ENCODE measurements at places on chromosomes 5 and 9. TPM values are rescaled to one million over a fixed set of nuclear protein-coding genes. Genes with fewer than 3 reads are reported as not detected.
A peak's percentile ranks its signal among the peaks of the same experiment; 100 is the strongest.

GRM6 gene
- total RNA-seq = not detected

OR13C4 gene
- not detected for total RNA-seq

ACSL6 gene
- 0.26 TPM for total RNA-seq

DNA sequence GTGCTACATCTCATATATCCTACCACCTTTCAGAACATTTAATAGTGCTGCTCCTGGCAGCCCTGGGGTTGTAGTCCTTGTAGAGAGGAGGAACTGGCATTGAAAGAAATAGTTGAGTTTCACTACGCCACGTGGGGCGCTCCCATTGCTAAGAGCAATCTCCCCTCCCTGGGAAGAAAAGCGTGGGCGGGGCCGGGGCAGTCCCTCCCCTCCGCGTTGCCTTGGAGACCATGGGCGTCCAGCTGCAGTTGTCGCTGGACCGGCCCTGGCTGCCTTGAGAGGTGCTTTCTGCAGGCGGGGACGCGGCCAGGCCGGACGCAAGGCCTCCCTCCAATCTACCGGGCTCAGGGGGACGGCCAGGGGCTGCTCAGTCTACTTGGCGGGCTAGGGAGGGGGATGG, 368 bp upstream of the CCDC180 start:
- DNase-seq = peak; percentile 67
- no peaks in the 10 kb centered on the region for H3K4me1 ChIP-seq
- no peak overlapping the region for H3K27ac ChIP-seq
- no peaks in the 10 kb centered on the region for H3K36me3 ChIP-seq
- peak overlapping the region; percentile 47 for H3K4me3 ChIP-seq

DNA sequence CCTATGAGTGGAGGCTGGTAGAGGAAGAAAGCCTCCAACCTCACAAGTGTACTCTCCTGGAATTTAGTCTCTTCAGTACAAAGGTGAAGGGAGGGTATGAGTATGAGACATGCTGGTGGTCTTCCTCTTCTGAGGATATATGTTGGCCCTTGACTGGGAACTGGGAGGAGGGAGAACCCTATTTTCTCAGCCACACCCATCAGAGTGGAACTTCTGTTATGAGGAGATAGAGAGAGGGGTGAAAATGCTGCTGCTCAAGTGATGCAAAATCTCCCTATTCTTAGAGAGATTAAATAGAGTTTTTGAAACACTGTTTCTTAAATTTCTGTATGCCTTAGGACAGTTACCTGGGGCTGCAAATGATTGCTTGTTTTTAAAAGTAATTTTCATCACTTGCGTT, 203.4 kb upstream of the PRR16 start:
- H3K4me3 ChIP-seq = no peak overlapping the region
- H3K36me3 ChIP-seq = no peaks in the 10 kb centered on the region
- DNase-seq = no peak
- no peak overlapping the region for H3K27ac ChIP-seq

SPAAR gene
- 0.17 TPM for total RNA-seq

DNA sequence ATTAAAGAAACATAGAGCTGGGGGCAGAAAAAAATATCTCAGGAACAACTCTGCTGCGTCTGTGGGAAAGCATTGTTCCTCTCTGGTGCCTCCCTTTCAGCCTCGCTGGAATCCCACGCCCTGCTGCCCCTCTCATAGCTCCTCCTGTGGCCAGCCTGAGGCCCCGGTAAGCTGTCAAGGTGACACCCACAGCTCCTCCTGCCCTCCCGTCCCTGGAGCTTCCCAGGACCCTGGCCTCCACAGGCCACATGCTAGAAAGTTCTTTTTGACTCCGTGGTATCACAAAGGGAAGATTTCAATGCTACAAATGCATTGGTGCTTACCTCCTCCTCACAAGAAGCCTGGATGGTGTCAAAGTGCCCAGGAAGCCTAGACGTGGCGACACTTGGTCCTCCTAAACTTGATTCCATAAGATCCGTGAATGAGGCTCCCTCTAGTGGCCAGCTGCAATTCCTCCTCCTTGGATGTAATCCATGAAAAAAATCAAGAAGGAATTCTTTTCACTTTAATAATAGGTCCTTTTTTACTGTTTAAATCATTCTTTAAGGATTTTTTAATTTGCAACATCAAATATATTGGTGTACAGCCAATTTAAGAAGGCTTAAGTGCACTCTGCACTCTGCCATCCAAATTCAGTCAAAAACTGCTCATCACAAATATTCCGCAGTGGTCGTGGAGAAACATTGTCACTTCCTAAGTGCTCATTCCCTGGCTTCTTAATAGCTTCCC, 104.9 kb downstream of the CFAP90 start:
- no peaks in the 10 kb centered on the region for H3K27me3 ChIP-seq
- H3K4me1 ChIP-seq = no peaks in the 10 kb centered on the region

- peak; percentile 90 for DNase-seq
- H3K27me3 ChIP-seq = no peaks in the 10 kb centered on the region
- peaks cover 19% of the 10 kb centered on the region for H3K4me1 ChIP-seq
- H3K27ac ChIP-seq = no peak overlapping the region
- H3K36me3 ChIP-seq = no peaks in the 10 kb centered on the region
These were observed 349.3 kb downstream of the SEMA5A start for GRCh38 chr5:9196403-9197227.

ALDH1B1 gene
- 13.9 TPM for total RNA-seq

JAKMIP2 gene
- 1.3 TPM for total RNA-seq

NR4A3 gene
- total RNA-seq = 5.6 TPM

KIAA0825 gene
- 3.6 TPM for total RNA-seq

SLC45A2 gene
- under 0.01 TPM for total RNA-seq

GRCh38 chr5:179700401-179700918, 1.7 kb downstream of the CANX start:
- H3K36me3 ChIP-seq = peaks cover 10% of the 10 kb centered on the region
- H3K4me1 ChIP-seq = peaks cover 2% of the 10 kb centered on the region
- DNase-seq = peak; percentile 28
- no peaks in the 10 kb centered on the region for H3K27me3 ChIP-seq

DNA sequence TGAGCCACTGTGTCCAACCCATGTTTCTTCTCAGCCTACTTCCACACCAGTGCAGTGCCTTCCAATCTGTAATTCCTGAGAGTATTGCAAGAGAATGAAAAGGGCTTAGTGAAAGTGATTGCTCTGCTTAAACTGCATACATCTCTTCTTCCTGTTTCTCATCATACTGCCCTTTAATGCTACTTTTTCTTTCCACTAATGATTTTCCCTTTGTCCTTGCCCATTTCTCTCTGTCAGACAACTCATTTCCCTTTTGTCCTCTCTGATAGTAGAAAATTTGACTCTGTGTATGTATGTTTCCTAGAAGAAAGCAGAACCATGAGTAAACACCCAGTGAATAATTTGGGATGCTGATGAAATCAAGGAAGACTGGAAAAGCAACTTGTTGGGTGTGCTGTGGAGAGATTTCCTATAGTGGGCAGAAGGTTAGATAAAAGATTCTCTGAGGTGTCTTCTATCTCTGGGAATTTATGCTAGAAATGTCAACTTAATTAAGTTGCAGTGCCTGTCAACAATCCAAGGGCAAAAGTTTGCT, 102.2 kb upstream of the CHD1 start:
- H3K27ac ChIP-seq = no peak overlapping the region
- H3K36me3 ChIP-seq = no peaks in the 10 kb centered on the region
- H3K27me3 ChIP-seq = no peaks in the 10 kb centered on the region
- no peak overlapping the region for H3K4me3 ChIP-seq
- peaks cover 4% of the 10 kb centered on the region for H3K4me1 ChIP-seq

DNA sequence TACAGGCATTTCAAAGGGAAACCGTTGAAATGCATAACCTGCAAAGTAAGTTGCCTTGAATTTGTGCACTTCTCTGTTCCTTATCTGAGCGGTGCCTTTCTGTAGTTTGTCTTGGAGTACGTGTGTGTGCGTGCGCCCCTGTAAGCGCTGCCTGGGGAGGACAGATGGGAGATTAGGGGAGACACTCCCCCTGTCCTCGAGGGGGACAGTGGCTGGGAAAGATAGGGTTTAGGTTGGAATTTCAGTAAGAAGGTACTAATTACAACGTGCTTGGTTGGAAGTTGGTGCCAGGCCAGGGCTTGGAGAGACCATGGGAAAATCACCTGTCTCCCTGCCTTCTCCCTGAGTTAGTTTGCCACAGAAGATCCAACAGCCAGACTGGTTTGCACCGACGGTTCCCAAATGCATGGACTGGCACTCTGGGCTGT, 73.2 kb downstream of the PIK3R1 start:
- H3K27ac ChIP-seq = peak overlapping the region; percentile 69
- no peak for DNase-seq
- peaks cover 12% of the 10 kb centered on the region for H3K4me1 ChIP-seq
- H3K4me3 ChIP-seq = peak overlapping the region; percentile 60

LRRC19 gene
- total RNA-seq = not detected

RALGDS gene
- 23.6 TPM for total RNA-seq

- no peak for DNase-seq
- H3K4me3 ChIP-seq = no peak overlapping the region
- no peaks in the 10 kb centered on the region for H3K27me3 ChIP-seq
- H3K4me1 ChIP-seq = no peaks in the 10 kb centered on the region
- no peaks in the 10 kb centered on the region for H3K36me3 ChIP-seq
These were observed 720.8 kb upstream of the ADAMTS16 start for GRCh38 chr5:4419281-4419680.

DNA sequence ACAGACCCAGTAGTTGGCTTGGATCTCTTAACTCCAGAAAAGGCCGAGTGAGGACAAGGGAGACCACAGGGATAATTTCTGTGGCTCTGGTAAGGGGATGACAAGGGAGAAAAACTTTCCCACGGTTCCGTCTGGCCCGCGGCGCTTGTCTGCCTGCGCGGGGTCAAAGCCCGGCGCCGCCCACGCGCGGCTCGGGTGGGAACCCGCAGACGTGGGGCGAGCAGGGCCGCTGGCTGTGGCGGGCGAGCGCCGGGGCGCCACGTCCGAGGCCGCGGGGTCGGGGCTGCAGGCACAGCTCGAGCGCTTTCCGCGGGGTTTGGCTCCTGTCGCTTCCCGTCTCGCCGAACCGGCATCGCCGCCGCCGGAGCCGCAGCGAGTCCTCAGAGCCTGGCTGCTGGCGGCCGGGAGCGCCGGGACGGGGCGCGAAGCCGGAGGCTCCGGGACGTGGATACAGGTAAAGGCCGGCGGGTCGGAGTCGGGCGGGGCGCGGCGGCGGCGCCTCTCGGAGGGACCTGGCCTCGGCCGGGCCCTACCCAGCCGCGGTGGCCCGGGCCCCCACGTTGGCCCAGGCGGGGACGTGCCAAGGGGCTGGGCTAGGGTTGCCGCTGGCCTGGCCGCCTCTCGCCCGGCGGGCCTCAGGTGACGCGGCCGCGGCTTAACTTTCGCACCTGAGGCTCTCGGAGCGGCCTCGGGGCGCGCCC, at the start of gene RNF180:
Gene RNF180 (plus strand): TSS at position 344 of the 701 bp plus-strand sequence. CDS start 34,965 bp downstream, outside the sequence.
- H3K27me3 ChIP-seq = no peaks in the 10 kb centered on the region
- H3K4me3 ChIP-seq = peak within 1 kb of the TSS; percentile 62
- peaks cover 5% of the 10 kb centered on the region for H3K4me1 ChIP-seq

DNA sequence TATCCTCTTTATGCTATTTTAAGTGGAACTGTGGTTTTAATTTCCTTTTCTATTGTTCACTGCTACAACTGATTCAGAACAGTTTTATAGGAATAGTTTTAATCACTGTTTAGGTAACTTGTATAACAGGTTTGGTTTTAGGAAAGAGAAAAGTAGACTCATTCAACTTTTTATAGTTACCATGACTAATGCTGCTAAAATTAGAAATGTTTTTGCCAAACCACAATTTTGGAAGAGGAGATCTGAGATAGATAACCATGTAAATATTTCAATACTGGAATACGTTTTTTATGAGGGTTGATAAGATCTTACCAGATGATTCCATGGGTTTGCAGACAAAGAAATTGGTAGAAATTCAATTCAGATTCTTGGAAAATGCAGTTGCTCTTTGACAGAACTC, 404.6 kb upstream of the ARRDC3 start:
- no peaks in the 10 kb centered on the region for H3K4me1 ChIP-seq
- H3K36me3 ChIP-seq = no peaks in the 10 kb centered on the region
- no peak overlapping the region for H3K4me3 ChIP-seq
- H3K27me3 ChIP-seq = no peaks in the 10 kb centered on the region
- no peak overlapping the region for H3K27ac ChIP-seq
- DNase-seq = peak; percentile 61

DNA sequence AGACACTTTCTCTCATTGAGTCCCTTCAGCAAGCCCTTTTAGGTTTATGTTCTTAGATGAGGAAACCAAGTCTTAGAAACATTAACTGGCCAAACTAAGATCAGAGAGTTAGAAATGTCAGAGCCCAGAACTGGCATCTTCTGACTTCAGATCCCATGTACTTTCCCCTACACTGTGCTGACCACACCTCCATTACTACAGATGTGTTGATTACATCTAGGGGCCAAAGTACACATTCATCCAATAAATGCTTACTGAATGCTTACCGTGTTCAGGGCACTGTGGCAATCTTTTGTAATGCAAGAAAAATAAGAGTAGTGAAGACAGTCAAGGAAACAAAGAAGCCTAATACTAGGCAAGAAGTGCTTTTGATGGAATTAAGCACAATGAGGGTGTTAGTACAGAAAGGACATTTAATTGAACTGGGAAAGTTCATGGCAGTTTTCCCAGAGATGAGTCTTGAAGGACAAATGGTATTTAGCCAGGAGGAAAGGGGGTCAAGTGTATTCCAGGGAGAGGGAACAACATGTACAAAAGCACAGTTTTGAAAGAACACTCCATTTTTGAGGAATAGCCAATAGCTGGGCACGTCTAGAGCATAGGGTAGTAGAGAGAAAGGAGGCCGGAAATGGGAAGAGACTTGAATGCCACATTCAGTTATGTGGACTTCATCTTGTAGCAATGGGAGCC, 89.7 kb upstream of the CDKN2B start:
- no peaks in the 10 kb centered on the region for H3K27me3 ChIP-seq
- peaks cover 14% of the 10 kb centered on the region for H3K4me1 ChIP-seq
- H3K27ac ChIP-seq = no peak overlapping the region
- no peak overlapping the region for H3K4me3 ChIP-seq
- DNase-seq = peak; percentile 62

OLFML2A gene
- total RNA-seq = 33.7 TPM

PPP2R2B gene
- total RNA-seq = 1.5 TPM

LHX3 gene
- not detected for total RNA-seq

CDKN2B-AS1 gene
- total RNA-seq = 7.6 TPM

CDC20B gene
- total RNA-seq = not detected

DNA sequence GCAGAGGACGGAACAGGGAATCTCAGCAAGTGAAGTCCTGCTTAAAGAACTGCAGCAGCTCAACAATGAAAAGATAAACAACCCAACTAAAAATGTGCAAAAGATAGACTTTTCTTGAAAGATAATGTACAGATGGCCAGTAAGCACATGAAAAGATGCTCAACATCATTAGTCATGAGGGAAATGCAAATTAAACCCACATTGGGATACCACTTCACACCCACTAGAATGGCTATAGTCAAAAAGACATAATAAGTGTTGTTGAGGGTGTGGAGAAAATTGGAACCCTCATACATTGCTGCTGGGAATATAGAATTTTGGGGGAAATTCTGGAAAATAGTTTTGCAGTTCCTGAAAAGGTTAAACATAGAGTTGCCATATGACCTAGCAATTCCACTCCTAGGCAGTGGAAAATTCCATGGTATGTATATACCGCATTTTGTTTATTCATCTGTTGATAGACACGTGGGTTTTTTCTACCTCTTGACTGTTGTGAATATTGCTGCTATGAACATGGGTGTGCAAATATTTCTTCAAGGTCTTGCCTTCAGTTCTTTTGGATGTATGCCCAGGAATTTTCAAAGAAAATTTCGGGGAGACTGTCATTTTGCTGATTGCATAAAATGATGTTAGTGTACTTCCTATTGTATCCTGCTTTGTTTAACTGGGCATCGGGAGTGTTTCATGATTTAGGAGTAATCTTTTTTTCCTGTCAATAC, 7.2 kb downstream of the CNOT8 start:
- H3K4me1 ChIP-seq = peaks cover 6% of the 10 kb centered on the region
- H3K36me3 ChIP-seq = peaks cover 6% of the 10 kb centered on the region
- no peak for DNase-seq
- H3K27ac ChIP-seq = no peak overlapping the region
- H3K4me3 ChIP-seq = no peak overlapping the region
- H3K27me3 ChIP-seq = no peaks in the 10 kb centered on the region

GRCh38 chr5:67935908-67936566, 279.5 kb upstream of the PIK3R1 start:
- no peak overlapping the region for H3K27ac ChIP-seq
- no peaks in the 10 kb centered on the region for H3K4me1 ChIP-seq

SMIM27 gene
- 2.3 TPM for total RNA-seq

Data from fibroblast of lung (primary cell).